ENCODE measurements at places on chromosomes 1 and 21.

DNA sequence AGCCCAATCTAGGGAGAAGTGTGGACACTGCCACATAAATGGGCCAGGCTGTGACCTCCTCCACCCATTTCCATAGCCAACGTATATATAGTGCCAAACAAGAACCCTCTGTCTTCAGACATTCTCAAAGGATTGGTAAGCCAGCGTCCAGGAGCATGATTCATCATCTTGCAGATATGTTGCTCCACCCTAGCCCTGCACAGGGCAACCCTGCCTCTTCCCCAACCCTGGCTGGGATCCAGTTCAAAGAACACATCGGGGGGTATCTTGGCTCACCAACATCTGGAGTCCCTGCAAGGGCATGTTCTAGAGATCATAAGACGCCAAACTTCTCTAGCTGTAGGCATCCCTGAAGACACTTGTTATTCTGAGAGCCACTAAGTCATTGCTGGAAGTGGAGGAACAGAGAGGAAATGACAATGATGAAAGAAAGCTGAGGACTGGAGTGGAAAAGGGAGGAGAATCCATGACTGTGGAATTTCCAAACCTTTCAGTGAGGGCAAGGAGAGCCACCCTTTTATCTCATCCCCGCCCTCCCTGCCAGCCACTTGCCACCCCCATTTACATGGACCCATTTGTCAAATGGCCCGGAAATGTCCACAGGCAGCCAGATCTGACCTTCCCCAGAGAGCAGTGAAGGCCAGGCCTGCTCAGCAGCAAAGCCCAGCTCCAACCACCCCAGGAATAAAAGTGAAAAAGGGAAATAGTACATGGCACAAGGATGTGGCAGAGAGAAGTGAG is 144.1 kb upstream of the CTTNBP2NL start:
- DNase-seq, result no peak

DNA sequence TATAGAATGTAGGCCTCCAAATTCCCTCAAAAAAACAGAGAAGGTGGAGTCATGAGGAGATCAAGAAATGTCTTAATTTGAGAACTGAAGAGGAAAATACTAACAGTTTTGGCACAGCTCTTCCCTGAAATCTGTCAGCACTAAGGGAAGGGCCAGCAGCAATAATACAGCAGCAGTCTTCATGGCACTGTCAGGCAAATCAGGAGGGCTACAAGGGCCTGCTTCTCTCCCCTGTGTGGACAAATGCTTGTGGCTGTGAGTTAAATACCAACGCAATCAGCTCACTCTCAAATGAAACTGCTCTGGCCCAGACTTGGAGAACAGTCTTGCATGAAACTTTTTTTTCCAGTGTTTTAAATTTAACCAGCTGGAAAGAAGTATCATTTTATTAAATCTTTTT is 20.5 kb upstream of the CNN3 start:
- DNase-seq, result no peak

GRCh38 chr1:234683127-234683860 is 73.3 kb upstream of the IRF2BP2 start:
- DNase-seq, result no peak

GRCh38 chr1:22225858-22226589 is 83.1 kb upstream of the WNT4 start:
- no peak for DNase-seq

DNA sequence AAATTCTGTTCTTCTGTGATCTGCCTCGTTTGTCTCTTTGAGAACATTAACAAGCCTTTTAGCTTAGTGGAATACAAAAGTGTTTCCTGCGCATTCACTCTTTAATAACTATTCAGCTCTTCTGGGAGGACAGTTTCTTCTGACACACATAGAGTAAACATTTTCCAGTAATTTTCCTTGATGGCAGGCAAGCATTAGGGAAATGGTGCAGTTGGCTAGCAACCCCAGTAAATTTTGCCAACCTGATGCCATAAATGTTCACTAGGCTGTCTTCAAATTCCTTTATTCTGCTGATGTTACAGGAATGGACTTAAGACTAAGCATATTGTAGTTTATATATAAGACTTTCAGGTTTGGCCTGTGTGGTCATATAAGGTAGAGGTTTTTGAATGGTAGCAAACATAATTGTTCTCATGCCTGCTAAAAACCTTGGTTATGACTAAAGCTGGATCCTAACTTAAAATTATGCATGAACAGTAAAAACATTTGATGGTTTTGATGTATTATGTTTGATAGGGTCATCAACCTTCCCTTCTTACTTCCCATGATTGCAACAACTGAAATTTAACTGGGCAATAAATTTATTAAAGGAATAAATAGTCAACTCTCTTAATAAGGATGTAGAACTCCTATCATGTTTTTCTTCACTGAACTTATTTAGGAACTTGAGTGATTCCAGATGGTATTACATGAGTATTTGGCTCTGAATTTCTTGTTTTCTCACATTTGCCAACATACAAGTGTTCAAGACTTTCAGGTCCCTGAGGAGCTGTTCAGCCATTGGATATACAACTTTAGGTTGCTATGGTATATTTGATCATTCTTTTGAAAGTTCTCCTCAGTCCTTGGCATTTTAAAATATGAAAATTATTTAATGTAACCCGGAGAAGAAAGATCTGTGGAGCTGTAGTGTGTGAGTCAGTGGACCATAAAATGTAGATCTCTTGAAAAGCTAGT is 223.4 kb downstream of the FMN2 start:
- no peak for DNase-seq

DNA sequence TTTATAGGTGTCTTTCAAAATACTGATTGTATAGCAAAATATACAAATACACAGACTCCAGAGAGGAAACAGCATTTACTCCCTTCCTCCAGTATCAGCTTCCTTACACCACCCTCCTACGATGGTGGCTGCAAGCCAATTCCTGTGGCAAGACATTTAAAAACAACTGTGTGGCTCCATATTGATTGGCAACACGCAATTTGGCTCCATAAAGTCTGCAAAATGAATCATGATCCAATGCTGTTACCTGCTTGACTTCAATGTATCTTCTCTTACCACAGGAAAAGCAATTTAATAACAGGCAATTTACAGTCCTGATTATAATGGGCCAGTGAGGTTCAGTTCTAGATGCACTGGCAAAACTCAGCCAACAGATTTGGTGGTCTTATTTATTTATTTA is 19.7 kb upstream of the ATP6V1G3 start:
- DNase-seq, result no peak

- no peak for DNase-seq
Observed at GRCh38 chr1:2504949-2505272, 21.5 kb downstream of the PANK4 start.

DNA sequence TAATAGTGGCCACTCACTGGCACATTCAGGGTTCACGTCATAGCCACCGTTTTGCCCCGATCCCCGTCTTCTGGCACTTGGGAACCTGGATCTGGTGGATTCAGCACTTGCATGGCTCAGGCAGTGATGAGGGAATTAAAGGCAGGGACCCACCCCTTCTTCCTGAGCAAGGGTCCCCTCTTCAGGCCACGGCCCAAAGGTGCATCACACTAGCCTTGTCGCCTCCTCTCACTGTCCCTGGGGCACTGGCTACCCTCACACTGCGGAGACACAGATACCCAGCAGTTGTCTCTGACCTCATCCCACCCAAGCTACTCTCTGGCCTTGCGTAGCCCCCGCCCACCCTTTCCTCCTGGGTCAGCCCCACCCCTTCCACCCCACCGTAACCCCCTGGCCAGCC is 19.9 kb upstream of the LDLRAP1 start:
- DNase-seq, result no peak

DNA sequence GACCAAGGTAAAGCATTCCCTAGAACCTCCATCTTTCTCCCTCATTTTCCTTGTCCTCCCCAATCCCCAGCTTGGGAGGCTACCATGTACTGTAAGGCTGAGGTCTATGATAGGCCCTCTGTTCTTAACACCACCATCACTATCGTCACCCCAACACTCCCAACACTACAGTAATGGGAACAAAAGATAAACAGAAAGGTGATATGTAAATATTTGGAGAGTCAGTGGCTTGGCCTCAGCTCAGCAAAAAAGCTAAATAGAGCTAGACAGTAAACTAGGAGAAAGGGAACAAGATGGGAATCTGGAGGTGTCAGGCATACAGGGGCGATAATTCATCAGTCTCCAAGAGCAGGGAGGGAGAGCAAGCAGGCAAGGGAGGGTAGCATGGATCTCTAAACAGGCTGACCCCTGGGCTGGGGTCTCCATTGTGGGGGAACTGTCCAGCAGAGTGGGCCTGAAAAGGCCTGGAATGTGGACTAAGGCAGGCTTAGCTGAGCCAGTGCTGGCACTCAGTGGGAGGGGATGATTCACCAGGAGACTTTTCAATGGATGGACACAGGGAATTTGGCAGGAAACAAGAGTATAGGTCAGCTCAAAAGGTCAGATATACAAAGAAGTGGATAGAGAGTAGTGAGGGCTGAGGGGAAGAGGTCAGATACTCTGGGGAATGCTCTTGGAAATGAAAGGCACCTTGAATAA is 6.7 kb downstream of the WNT2B start:
- no peak for DNase-seq

- DNase-seq, result peak; percentile 8
Observed at GRCh38 chr1:230824551-230824918, 43.8 kb downstream of the C1orf198 start.

DNA sequence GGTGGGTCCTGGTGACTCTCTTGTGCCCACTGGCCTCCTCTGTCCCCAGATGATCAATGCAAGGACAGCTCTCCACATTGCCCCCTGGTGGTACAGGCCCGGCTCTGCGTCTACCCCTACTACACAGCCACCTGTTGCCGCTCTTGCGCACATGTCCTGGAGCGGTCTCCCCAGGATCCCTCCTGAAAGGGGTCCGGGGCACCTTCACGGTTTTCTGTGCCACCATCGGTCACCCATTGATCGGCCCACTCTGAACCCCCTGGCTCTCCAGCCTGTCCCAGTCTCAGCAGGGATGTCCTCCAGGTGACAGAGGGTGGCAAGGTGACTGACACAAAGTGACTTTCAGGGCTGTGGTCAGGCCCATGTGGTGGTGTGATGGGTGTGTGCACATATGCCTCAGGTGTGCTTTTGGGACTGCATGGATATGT is 10.8 kb downstream of the ADAMTSL4 start:
- peak; percentile 90 for DNase-seq

DNA sequence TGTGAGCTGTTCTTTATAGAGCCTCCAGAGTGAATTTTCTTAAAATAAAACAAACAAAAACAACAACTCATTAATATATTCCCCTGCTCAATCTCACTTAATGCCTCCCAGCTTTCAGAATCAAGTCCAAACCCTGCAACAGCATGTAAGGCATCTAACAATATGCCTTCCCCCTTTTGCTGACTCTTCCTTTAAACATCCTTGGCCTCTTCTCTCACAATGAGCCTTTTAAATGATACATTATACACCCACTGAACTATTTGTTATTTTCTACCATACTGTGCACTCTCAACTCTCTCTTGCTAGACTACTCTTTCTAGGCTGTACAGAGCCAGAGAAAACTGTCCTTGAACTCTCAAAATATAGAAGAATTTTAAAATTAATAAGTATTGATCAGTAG is 115.2 kb upstream of the SNX7 start:
- no peak for DNase-seq

DNA sequence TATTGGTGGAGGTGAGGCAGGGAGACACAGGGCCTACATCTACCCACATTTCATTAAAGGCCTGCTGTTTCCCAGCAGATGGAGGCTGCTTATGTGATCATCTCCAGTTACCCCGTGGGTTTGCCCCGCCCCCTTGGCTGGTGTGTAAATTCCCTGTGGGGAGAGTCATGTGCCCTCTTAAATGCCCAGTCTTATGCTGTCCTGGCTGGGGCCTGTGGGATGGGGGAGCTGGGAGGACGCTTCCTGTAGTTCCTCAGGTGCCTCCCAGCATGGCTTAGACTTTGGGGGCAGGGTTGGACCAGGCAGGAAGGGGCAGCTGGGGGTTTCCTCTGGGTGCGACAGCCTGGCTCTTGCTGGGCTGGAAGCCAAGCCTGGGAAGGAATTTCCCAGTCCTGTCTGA is 15.5 kb upstream of the CITED4 start:
- peak; percentile 81 for DNase-seq

- no peak for DNase-seq
Observed at GRCh38 chr1:198678901-198679329, 40.1 kb downstream of the PTPRC start.

Data from D341Med (cell line).